GM12864 (cell line): ENCODE measurements at places on chromosomes 3 and 15.

GRCh38 chr3:137047240-137047639 is 89.5 kb downstream of the IL20RB start:
- DNase-seq: no peak

DNA sequence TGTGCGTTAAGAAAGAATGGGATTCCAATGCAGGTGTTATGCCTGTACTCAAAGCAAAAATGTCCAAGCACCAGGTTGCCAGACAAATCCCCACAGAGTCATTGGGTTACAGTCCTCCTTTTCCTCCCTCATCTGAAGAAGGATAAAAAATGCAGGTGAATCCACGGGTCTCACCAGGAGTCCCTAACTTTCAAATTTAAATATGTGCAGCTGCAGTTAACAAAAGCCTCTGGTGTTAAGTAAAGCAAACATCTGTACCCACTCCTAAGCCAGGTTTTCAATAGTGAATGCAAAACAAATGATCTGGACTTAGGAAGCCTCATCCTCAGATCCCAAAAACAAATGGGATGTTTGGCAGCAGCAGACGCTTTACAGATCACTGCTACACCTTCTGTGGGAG is 70.4 kb upstream of the SETMAR start:
- DNase-seq: no peak

- no peak for DNase-seq
Measured at GRCh38 chr3:146536681-146537080, 7.7 kb downstream of the PLSCR1 start.

DNA sequence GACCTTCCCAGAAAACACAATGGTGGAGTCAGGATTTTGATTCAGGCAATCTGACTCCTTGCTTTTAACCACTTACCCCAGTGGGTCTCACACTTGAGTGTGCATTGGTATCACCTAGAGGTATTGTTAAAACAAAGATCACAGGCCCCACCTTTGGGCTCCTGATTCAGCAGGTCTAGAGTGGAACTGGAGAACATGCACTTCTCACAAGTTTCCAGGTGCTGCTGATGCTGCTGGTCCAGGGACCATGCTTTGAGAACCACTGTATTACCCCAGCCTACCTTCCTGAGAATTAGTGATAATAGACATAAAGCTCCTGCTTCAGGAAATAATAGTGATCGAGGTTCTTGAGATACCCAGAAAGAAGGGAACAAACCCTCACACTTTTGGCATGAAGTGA is 466.9 kb downstream of the EPHB1 start:
- DNase-seq: no peak
